ENCODE measurements at places on chromosomes 16 and 17.

- DNase-seq, result no peak
Measured at GRCh38 chr17:36879027-36879426, 58.2 kb upstream of the LHX1 start.

GRCh38 chr17:50604513-50604912, 30.2 kb upstream of the ABCC3 start:
- no peak for DNase-seq

- no peak for DNase-seq
Measured at GRCh38 chr16:49874613-49875237, 18.8 kb upstream of the ZNF423 start.

DNA sequence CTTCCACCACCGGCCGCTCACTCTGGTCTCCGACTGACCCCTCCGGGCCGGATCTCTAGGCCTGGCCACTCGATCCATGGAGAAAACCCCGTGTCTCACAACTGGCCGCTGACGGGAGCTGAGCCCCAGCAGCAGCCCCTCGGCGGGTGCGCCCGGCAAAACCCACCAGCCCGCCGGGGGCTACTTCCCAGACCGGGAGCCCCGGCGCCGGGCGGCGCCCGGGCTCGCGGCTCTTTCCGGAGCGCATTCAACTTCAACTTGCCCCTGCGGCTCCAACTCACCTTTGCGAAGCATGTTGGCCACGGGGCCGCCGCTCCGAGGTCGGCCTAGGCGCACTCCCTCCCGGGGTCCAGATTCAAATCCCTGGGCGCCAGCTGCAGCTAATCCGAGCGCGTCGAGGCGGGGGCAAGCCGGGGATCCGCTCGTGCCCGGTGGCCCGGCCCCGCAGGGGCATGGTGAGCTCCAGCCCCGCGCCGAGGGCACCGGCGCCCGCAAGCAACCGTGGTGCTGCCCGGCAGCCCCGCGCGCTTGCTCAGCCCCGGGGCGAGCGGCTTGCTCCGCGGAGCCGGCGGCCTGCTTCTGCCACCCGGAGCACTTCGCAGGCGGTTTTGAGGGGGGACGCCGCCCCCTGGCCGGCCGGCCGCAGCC, 438 bp downstream of the RTN4RL1 start:
- DNase-seq, result no peak

- no peak for DNase-seq
Measured at GRCh38 chr16:87489434-87490045, 3.3 kb downstream of the ZCCHC14 start.

GRCh38 chr17:73324160-73324475, 12.3 kb upstream of the CDC42EP4 start:
- no peak for DNase-seq

- no peak for DNase-seq
Measured at GRCh38 chr17:27332047-27332393, 38.1 kb downstream of the WSB1 start.

GRCh38 chr16:50684823-50685461, 3.8 kb upstream of the SNX20 start:
- DNase-seq, result no peak

DNA sequence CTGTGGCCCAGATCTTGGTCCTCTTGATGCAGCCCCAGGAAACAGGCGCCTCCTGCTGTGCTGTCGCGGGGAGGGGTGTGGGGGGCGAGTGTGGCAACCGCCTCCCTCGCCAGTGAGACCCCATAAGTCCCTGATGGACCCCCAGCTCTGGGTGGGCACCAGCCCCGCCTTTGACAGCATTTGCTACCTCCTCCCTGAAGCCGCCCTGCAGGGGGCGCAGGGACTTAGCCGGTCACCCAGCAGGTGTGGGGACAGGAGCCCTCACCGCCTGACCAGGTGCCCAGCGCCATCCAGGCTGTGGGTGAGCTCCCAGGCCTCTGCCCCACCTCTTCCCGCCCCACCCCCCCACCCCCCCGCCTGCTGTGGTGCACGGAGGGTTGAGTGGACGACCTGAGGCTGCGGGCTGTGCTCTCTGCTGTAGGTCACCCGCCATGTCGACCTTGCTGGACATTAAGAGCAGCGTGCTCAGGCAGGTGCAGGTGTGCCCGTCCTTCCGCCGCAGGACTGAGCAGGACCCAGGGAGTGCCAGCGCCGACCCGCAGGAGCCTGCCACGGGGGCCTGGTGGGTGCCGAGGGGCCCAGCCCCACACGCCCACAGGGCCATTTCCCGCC, 4.8 kb downstream of the BAIAP3 start:
- no peak for DNase-seq

DNA sequence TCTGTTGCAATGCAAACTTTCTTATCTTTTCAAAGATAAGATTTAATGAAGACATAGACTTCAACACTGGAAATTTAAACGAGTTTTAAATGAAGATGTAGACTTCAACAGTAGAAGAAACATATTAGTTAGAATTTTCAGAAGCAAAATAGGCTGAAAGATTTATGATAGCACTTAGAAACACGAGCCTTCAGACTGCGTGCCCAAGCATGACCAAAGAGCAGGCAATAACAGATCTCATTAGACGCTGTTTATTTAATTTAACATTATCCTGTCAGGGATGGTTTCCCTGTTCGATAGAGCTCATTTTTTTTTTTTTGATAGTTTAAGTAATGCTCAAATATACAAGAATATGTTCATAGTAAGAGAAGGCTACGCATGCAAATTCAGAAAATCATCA, 604.7 kb upstream of the SOX9 start:
- no peak for DNase-seq

- no peak for DNase-seq
Measured at GRCh38 chr16:53651357-53651756, 52.3 kb downstream of the RPGRIP1L start.

DNA sequence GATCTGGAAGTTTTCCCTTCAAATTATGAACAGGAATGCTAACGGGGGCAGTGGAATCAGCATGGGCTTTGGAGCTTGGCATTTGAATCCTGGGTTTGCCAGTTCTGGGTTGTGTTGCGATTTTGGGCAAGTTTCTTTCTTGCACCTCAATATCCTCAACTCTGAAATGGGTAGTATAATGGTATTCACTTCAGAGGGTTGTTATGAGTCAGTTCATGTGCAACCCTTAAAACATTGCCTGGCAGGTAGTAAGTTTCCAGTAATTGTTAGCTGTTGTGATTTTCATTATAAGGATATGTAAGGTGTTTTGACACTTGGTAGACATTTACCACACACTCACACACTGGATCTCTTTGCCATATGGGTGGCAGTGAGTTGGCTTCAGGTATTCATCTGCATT, 33.4 kb downstream of the SNX29 start:
- DNase-seq, result no peak

GRCh38 chr17:41617136-41617535, 4.6 kb upstream of the KRT16 start:
- DNase-seq, result no peak

- DNase-seq, result no peak
Measured at GRCh38 chr17:64158406-64158805, 28.5 kb upstream of the ERN1 start.

- DNase-seq, result no peak
Measured at GRCh38 chr17:33551075-33551474, 258.0 kb upstream of the ASIC2 start.

DNA sequence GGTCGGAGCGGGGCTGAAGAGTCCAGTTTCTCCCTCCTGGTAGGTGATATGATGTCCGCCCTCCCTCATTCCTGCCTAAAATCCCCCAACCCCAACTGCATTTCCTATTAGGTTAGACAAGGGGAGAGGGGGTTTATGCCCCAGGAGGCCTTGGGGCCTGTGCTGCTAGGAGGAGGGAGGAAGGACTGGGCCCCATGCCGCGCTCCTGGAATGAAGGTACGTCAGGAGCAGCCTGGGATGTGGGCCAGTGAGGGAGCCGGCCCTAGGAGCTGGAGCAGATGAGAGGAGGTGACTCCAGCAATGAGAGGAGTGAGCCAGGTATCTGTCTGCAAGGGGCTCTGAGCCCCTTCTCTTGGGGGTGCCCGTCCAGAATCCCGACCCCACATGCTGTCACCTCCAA, 46.9 kb upstream of the CDC42EP4 start:
- DNase-seq, result no peak

DNA sequence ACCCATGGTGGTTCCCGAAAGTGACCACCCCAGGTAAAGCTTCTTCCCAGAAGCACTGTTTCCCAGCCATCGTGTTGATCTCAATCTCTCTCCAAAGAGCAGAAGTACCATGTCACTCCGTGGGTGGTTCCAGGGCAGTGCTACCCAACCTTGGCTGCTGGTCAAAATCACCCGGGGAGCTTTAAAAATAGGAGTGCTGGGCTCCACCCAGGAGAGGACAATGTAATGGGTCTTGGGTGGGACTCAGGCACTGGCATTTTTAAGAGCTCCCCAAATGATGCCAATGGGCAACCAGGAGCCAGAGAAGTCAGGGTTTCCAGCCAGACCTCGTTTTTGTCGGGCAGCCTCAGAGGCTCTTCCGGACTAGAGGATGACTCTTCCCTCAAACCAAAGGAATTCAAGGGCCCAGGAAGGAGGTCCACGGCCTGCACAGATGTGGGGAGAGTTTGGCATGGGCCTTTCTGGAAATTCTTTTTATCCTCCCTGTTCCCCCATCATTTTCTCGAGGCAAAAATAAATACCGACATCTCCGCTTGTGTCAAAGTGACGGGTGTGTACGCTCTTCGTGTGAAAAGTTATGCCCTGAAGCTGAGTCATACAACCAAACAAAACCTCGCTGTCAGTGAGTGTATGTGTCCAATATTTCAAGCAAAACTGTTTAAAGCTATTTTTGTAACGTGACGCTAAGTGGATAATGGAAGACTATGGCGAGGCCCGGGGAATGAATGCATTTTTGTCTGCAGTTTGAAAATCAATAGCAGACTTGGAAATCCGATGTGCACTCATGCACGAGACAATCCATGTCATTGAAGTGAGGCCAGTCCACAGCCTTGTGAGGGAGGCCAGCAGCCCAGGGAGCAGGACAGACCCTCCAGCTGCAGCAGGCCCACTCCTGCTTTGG, 364.1 kb downstream of the FOXL1 start:
- no peak for DNase-seq

- DNase-seq, result no peak
Measured at GRCh38 chr17:7293816-7294613, 424 bp downstream of the YBX2 start.

DNA sequence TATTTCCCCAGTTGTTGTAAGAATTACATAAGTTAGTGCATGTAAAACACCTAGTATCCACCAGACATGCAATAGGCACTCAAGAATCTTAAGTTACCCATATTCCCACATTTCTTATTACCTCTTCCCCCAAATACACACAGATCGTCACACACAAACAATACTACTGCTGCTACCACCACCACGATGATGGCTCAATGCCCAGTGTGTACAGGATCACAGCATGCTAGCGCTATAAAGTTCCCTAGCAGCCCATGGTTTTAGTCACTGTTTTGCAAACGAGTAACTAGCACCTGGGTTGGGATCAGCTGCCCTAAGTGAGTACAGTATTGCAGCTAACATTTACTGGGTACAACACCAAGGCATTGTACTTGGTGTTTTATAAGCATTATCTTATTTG, 411.7 kb downstream of the UTP18 start:
- DNase-seq, result no peak

- DNase-seq, result no peak
Measured at GRCh38 chr16:11901091-11901490, 14.7 kb downstream of the GSPT1 start.

GRCh38 chr16:35533683-35534082, 2074.3 kb downstream of the TP53TG3F start:
- DNase-seq, result no peak

DNA sequence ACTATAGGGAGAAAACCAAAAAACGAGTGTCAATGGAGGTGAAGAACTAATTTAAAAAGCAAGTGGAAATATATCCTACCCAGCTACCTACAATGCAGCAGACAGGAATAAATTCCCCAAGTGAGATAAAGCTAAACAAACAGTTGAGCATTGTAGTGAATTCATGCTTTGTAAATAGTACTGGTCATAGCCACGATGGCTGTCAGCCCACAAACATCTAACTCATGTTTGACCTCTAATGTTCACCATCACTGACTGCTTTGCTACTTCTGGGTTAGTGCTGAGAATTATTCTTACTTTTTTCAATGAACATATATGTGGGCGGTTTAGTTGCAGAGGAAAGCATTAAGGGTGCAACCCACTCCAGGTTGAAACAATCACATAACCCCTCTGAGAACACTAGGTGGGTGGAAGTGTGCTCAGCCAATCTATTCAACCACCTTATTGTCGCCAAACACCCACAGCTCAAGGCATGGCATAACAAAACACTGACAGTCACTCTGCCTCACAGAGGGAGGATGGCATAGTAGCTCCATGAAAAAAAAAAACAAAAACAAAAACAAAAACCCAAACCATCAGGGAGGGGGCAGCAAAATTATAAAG, 264.1 kb downstream of the ZFHX3 start:
- no peak for DNase-seq

- DNase-seq, result no peak
Measured at GRCh38 chr16:82404586-82405315, 222.0 kb upstream of the CDH13 start.

GRCh38 chr17:70525961-70526360, 356.6 kb downstream of the KCNJ2 start:
- no peak for DNase-seq

GRCh38 chr17:70905796-70906195, 736.5 kb downstream of the KCNJ2 start:
- no peak for DNase-seq

GRCh38 chr17:73526952-73527351, 117.3 kb downstream of the SDK2 start:
- no peak for DNase-seq

GRCh38 chr17:66692421-66692690, 142.6 kb upstream of the CACNG5 start:
- DNase-seq, result no peak

GRCh38 chr17:76485569-76485968, 15.7 kb downstream of the RHBDF2 start:
- DNase-seq, result no peak

DNA sequence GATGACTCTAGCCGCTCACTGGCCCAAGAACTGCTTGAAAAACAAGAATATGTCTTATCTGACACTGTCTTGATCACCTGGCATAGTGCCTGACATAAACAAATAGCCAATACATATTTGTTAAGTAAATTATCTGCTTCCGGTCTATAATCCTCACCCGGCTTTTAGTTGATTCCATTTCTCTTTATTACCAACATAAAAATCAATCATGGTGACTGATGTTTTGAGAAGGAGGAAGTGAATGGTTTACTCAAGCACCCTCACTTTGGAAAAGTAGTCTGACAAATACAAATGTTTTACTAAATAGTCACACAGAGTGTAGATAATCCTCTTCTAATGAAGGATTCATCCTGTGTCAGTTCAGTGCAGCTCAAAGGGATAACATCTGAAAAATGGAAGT, 47.0 kb downstream of the SKAP1 start:
- DNase-seq, result no peak

GRCh38 chr17:50213026-50214022, 11.9 kb upstream of the COL1A1 start:
- DNase-seq, result peak; percentile 79

- no peak for DNase-seq
Measured at GRCh38 chr16:85348911-85349334, 236.7 kb upstream of the CIBAR2 start.
